ENCODE measurements at places on chromosomes 16 and 17. TPM values are rescaled to one million over a fixed set of nuclear protein-coding genes. Genes with fewer than 3 reads are reported as not detected.

- no peak overlapping the region for H3K4me3 ChIP-seq
- H3K27ac ChIP-seq, result no peak overlapping the region
- no peaks in the 10 kb centered on the region for H3K36me3 ChIP-seq
- DNase-seq, result no peak
- no peaks in the 10 kb centered on the region for H3K27me3 ChIP-seq
- H3K4me1 ChIP-seq, result no peaks in the 10 kb centered on the region
Observed at GRCh38 chr16:35737076-35737475, 2277.7 kb downstream of the TP53TG3F start.

- no peaks in the 10 kb centered on the region for H3K36me3 ChIP-seq
- DNase-seq, result no peak
Observed at GRCh38 chr16:2037647-2038381, 9.8 kb downstream of the NTHL1 start.

DNA sequence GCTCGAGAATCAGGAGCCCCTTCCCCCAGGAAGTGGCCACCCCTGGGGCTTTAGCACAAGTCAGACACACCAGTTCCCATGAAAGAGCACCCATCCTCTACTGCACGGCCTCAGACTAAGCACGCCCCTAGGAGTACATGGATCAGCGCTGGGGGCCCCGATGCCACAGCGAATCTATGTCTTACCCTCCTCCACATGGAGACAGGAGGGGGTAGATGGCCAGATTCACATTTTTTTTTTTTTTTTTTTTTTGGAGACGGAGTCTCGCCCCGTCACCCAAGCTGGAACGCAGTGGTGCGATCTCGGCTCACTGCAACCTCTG is 3.2 kb upstream of the EXOSC6 start:
- no peak overlapping the region for H3K4me3 ChIP-seq
- H3K4me1 ChIP-seq, result peaks cover 11% of the 10 kb centered on the region

DNA sequence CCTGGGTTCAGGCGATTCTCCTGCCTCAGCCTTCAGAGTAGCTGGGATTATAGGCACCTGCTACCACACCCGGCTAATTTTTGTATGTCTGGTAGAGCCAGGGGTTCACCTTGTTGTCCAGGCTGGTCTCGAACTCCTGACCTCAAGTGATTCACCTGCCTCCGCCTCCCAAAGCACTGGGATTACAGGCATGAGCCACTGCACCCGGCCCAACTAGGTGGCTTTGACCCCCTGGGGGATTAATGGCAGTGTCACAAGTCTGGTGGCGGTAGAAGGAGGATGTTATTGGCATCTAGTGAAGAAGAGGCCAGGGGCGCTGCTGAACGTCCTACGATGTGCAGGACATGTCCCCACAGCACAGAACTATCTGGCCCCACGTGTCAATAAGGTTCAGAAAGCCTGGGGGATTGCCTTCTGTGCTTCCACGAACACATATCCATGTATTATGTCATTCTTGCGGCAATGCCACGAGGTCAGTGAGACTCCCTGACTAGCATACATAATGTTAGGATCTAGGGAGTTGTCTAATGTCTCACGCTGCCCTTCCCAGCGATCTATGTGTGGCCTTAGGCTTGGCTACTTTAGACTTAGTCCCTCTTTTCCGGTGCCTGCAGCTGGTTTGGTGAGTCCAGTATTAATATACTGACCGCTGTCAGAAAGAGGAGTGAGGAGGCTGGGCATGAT is 75.8 kb downstream of the ABCC6 start:
- no peaks in the 10 kb centered on the region for H3K4me1 ChIP-seq
- no peak overlapping the region for H3K4me3 ChIP-seq
- H3K27ac ChIP-seq, result no peak overlapping the region
- H3K27me3 ChIP-seq, result no peaks in the 10 kb centered on the region
- no peaks in the 10 kb centered on the region for H3K36me3 ChIP-seq
- no peak for DNase-seq

DNA sequence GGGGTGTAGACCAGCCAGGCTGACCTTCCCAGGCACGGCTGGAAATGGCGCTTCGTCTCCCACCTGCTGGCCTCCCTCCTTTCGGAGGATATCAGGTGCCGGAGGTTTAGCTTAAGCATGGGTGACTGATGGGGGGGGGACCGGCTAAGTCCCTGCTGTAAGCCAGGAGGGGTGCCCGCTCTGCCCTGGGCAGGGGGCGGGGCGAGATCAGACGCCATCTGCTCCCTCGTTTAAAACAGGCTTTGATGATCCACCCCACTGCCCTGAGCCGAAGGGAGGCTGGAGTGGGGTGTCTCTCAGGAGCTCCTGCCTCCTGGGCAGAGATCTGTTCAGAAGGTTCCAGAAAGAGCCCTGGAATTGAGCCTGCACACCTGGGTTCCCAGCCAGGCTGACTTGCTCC is 26.0 kb downstream of the C16orf74 start:
- H3K36me3 ChIP-seq, result no peaks in the 10 kb centered on the region
- H3K27ac ChIP-seq, result no peak overlapping the region
- DNase-seq, result no peak

DNA sequence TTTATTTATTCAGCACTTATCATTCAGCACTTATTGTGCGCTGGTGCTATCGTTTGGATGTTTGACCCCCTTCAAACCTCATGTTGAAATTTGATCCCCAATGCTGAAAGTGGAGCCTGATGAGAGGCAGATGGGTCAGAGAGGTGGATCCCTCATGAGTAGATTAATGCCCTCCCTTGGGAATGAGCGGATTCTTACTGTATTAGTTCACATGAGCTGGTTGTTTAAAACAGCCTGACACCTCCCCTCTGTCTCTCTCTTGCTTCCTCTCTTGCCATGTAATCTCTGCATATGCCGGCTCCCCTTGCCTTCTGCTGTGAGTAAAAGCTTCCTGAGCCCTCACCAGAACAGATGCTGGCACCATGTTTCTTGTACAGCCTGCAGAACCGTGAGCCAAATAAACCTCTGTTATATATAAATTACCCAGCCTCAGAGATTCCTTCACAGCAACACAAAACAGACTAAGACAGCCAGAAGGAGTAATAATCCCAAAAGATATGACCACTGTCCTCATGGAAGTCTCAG is 111.1 kb downstream of the CACNG3 start:
- no peaks in the 10 kb centered on the region for H3K36me3 ChIP-seq
- no peak overlapping the region for H3K27ac ChIP-seq
- H3K27me3 ChIP-seq, result no peaks in the 10 kb centered on the region
- no peaks in the 10 kb centered on the region for H3K4me1 ChIP-seq
- H3K4me3 ChIP-seq, result no peak overlapping the region
- DNase-seq, result no peak

DNA sequence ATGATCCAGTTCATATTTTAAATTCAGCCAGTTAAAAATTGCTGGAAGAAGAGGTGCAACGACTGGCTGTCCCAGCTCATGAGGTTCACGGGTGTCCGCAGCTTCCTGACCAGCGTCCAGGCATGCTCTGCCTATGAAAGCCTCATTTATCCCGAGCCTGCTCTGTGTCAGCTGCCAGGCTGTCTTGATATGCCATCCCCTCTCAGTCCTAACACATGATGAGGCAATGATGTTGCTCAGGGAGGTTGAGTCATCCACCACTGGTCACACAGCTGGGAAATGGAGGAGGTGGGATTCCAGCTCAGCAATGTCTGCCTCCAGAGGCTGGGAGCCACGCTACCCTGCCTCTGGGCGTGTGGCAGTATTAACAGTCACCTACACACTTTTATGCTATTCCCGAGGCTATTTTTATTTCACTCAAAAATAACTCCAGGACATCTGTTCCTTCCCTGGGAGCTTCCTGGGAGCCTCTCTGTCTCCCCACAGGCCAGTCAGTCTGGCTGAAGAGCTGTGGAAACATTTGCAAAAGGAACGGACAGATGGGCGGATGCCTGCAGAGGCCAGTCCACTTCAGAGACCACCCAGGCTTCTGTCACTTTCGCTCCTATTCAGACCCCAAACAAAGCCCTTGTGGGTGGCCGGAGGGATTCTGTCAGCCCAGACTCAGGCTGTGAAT is 22.5 kb downstream of the RAB11FIP4 start:
- DNase-seq, result no peak
- H3K4me3 ChIP-seq, result no peak overlapping the region
- no peaks in the 10 kb centered on the region for H3K4me1 ChIP-seq
- no peaks in the 10 kb centered on the region for H3K36me3 ChIP-seq
- H3K27me3 ChIP-seq, result no peaks in the 10 kb centered on the region

GRCh38 chr17:74451557-74451956 is 14.9 kb upstream of the CD300A start:
- H3K27me3 ChIP-seq, result no peaks in the 10 kb centered on the region
- no peak overlapping the region for H3K4me3 ChIP-seq
- H3K4me1 ChIP-seq, result peaks cover 64% of the 10 kb centered on the region
- no peak overlapping the region for H3K27ac ChIP-seq
- no peak for DNase-seq
- no peaks in the 10 kb centered on the region for H3K36me3 ChIP-seq

GRCh38 chr16:17453364-17454038 is 17.3 kb downstream of the XYLT1 start:
- no peak overlapping the region for H3K4me3 ChIP-seq
- peak overlapping the region; percentile 5 for H3K27ac ChIP-seq
- DNase-seq, result no peak
- no peaks in the 10 kb centered on the region for H3K36me3 ChIP-seq

DNA sequence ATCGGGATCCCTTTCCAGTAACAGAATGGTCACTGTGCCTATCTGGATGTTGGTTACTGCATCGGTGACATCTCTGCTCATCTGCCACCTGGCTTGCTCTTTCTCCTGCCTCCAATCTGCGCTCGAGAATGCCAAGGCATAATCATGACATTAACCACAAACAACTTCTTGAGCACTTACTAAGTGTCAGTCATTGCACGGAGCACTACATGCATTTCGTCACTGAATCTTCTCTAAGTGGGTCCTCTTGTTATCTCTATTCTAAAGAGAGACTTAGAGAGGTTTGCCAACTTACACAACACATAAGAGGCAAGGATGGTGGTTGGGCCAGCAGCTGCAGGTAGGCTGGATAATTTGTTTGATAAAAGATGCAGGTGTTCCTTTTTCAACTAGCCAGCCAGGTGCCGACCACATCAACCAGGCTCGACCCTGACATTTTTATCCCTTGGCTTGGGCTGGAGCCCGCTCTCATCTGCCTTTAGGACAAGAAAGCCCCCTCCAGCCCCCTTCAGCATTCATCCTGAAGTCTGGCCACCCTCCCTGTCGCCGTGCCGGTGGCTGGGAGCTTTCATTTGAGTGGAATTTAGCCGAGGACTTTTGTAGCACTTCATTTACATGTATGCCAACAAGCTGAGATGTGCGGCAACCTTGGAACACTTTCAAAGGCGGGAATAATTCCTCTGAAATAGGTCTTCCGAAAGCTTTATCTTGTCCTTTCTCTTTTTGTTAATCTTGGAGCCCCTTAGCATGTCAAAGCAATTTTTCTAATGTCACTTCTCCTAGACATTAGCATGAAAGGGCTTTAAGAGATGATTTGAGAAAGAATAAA is 89.3 kb upstream of the NKD1 start:
- no peaks in the 10 kb centered on the region for H3K36me3 ChIP-seq
- no peak overlapping the region for H3K27ac ChIP-seq
- H3K27me3 ChIP-seq, result no peaks in the 10 kb centered on the region
- no peaks in the 10 kb centered on the region for H3K4me1 ChIP-seq
- no peak overlapping the region for H3K4me3 ChIP-seq
- DNase-seq, result no peak

- H3K4me1 ChIP-seq, result peaks cover 16% of the 10 kb centered on the region
- H3K4me3 ChIP-seq, result no peak overlapping the region
- no peaks in the 10 kb centered on the region for H3K36me3 ChIP-seq
- no peaks in the 10 kb centered on the region for H3K27me3 ChIP-seq
- H3K27ac ChIP-seq, result no peak overlapping the region
Observed at GRCh38 chr17:57856792-57857620, 7.2 kb upstream of the MRPS23 start.

GRCh38 chr17:9032583-9032982 is 11.3 kb downstream of the NTN1 start:
- H3K27ac ChIP-seq, result peak overlapping the region; percentile 68
- H3K27me3 ChIP-seq, result no peaks in the 10 kb centered on the region
- no peak for DNase-seq
- no peaks in the 10 kb centered on the region for H3K36me3 ChIP-seq

The PLK1 gene
- 0.59 TPM for total RNA-seq

The CMTM1 gene
- total RNA-seq, result 2.1 TPM
